Stimulated activated CD8-positive, alpha-beta memory T cell treated with anti-CD3 and anti-CD28 coated beads, Interleukin-15, amount 100 ng/mL, for 48 hours (primary cell): ENCODE measurements at places on chromosomes 3 and 15.

DNA sequence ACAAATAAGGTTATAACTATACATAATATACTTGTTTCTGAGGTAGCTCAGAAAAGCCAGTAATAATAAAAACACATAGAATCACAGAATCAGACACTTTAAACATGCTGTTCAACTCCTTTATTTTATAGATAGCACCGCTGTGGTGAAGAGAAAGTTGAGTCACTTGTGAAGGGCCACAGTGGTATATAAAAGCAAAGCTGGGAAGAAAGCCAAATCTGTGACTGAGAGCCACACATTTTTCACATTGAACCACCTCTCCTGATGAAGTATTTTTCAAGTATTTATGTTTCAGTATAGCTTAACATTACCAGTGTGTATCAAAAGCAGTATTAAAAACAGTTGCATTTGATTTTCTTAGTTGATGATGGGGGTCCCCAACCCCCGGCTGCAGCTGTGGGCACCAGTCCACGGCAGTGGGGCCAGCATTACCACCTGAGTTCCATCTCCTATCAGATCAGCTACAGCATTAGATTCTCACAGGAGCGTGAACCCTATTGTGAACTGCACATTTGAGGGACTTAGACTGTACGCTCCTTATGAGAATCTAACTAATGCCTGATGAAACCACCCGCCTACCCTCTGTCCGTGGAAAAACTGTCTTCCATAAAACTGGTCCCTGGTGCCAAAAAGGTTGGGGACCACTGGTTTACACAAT, 46.2 kb downstream of the TBL1XR1 start:
- DNase-seq: no peak

DNA sequence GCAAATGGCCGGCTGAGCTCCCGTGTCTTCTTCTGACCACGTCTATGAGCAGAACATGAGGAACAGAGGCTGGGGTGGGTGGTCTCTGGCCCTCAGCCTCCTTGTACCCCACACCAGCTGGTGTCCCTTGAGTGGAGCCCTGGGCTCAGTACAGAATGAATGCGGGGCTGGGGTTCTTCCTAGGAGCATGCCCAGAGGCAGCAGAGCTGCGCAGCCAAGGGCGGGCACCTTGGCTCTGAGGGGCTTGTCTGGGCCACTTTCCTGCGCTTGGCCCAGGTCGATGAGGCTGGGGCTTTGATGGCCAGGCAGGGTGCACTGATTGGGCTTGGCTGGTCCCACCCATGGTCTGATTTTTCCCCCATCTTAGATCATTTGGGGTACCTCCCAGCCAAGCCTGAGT, 6.4 kb downstream of the SCN5A start:
- DNase-seq: no peak

GRCh38 chr3:13217736-13218540, 144.7 kb upstream of the IQSEC1 start:
- no peak for DNase-seq

DNA sequence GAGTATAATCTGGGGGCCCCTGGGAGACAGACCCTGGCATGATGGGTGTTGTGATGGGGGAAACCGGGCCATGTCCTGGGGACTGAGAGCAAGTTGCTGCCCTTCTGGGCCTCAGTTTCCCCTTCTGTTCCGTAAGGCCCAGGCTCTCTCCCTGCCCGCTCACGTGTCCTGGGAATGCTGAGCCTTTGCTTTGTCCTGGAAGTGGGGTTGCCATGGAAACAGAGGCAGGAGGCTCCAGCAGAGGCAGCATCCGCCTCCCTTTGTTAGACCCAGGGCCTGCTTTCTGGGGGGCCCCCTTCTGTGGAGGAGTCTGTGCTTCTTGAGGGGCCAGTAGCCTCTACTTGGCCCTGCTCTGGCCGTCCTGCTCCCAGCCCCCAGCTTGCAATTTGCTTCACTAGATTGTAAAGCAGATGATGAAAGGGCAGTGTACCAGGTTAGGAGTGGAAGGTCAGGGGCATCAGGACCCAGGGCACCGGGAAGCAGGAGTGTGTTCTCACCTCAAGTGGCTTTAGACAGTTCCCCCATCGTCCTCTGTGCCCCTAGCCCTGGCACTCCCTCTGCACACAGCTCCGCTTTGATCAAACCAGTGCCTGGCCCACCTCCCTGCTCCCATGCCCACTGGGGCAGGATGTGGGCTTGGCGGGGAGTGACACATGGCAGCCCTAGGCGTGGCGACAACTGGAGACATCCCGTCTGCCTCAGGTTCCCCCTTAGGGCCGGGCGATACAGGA, 105.6 kb downstream of the FBLN2 start:
- DNase-seq: no peak

GRCh38 chr3:161585922-161586321, 89.3 kb downstream of the OTOL1 start:
- DNase-seq: no peak

DNA sequence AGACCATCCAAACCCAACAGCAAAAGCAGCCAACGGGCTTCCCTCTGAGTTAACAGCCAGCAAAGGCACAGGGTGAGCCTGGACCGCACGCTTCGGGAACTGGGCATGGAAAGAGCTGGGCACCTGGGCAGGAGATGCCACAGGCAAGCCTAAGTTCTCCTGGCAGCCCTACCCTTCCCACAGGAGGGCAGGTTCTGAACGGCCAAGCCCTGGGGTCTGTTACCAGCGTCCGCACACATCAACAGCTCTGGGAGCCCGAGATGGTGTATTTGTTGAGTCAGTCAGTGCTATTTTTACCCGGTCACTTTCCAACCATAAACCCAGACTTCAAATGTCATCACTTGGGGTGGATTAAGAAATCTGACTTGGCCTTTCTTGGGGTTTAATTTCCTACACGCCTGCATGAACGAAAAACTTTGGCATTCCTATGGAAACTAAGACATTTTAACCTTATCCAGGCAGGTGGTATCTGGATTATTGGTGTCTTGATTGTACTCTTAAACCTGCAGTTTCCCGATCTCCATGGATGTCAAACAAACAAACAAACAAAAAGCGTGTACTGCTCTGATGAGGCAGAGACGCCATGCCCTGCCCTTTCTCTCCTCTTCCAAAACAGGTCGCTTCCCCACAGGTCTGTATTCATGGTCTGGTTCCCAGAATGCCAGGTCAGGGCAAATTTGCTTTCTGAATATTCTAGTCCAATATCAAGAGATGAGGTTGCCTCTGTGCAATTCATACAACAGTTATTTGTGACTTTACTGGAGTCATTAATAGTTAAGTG, 99.7 kb downstream of the XXYLT1 start:
- DNase-seq: no peak

DNA sequence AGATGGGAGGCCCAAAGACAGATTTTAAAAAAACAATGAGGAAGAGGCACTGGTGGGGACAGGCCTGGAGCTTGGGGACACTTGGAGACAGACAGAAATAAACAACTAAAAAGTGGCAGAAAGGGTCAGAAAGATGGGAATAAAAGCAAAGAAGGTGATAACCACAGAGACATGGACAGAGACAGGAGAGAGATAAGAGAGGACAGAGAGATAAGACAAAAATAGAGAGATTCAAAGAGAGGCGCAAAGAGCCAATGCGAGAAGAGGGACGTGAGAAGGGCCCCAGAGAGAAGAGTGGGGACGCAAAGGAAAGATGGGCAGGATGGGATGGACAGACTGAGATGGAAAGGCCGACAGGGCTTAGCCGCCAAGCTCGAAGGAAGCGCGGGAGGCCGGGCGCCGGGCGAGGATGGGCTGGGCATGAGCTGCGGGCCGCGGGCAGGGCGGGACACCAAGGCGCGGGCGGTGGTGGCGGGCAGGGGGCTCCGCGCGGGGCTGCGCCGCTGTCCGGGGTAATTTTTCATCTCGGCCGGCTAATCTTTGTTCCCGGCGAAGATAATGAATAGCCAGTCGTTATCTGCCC, 3.1 kb upstream of the GATA2 start:
- DNase-seq: no peak

- no peak for DNase-seq
These were observed 3.7 kb downstream of the CBLB start for GRCh38 chr3:105865016-105865623.

- no peak for DNase-seq
These were observed 22.7 kb upstream of the IREB2 start for GRCh38 chr15:78415284-78415683.

DNA sequence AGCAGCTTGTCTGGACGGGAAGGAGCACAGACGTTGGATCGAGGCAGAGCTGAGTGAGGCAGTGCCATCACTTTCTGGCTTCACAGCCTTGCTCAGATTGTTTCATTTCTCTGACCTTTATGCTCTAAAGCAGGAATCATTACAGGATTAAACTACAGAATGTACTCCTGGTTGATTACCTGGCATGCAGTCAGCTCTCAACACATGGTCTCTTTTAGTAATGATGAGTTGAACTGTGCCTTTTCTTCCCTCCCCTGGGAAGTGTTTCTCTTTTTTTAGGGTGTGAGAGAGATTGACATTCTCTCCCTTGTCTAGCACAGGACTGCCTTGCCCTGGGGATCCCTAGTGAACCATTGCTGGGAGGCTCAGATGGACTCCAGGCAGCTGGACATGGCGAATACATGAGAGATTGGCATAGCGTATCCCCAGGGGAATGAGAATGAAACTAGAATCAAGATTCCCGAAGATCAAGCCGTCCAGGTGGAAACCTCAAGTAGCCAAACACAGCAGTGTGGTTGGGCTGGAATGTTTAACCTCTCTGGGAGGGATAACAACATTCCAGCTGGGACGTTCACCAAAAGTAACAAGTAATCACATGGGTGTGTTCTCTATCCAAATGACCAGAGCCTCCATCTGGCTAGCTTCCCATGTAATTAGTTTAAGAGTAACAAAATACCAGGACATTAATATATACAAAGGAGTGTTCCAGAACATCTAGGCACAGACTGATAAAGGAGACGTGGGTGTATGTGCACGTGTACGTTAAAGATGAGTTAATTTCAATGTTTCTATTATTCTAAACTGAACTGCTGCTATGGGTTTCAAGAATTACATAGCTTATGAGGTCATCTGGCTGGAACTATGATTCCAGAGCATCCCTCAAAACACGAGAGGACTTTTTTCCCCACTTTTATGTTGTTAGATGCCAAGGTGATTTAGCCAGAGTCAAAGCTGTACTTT, 118.6 kb upstream of the NR2E3 start:
- no peak for DNase-seq

GRCh38 chr15:94348084-94348483, 116.7 kb downstream of the MCTP2 start:
- DNase-seq: no peak
